ENCODE measurements at places on chromosomes 1 and 21.

GRCh38 chr1:10319750-10320149, 79.1 kb upstream of the PGD start:
- no peak for DNase-seq

GRCh38 chr1:184037849-184038591, 492 bp upstream of the COLGALT2 start:
- no peak for DNase-seq

GRCh38 chr1:165189011-165189410, 167.5 kb downstream of the LMX1A start:
- no peak for DNase-seq

GRCh38 chr1:243559575-243560162, 290.4 kb downstream of the AKT3 start:
- DNase-seq, result no peak

DNA sequence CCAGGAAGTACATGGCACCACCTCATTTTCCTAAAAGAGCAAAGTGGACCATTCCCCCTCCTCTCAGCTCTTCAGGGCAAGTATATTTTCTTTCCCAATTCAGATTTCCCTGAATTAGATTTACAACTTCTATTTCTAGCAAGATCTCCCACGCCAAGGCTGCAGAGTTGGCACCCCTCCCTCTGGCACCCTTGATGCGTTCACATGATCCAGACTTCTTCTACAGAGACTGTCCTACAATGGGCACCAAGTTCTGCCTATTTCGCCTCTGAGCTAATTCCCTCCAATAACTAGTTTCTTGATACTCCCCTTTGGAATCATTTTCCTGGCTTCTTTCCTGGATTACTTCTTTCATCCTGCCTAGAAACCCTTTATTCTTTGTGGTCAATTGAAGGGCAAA, 122.0 kb downstream of the CDC7 start:
- DNase-seq, result peak; percentile 80

- DNase-seq, result no peak
Measured at GRCh38 chr1:198662821-198663220, 24.0 kb downstream of the PTPRC start.

- DNase-seq, result no peak
Measured at GRCh38 chr1:227816750-227817446, 1.4 kb downstream of the PRSS38 start.

GRCh38 chr1:223514644-223515043, 121.4 kb downstream of the CCDC185 start:
- DNase-seq, result no peak

DNA sequence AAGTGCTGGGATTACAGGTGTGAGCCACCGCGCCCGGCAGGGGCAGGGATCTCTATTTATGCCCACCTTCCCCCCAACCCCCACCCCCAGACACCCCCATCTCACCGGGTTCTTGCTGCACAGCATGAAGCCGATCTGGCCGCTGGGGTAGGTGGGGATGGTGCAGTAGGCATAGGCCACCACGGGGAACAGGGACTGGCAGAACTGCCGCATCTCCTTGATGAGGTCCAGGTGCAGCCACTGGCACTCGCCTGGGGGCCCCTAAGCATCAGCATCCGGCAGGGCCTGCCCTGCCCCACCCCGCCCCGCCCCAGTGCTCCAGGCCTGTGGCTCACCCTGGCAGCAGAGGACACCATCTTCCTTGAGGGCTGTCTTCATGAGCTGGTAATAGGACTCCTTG, 4.1 kb downstream of the SRM start:
- no peak for DNase-seq

DNA sequence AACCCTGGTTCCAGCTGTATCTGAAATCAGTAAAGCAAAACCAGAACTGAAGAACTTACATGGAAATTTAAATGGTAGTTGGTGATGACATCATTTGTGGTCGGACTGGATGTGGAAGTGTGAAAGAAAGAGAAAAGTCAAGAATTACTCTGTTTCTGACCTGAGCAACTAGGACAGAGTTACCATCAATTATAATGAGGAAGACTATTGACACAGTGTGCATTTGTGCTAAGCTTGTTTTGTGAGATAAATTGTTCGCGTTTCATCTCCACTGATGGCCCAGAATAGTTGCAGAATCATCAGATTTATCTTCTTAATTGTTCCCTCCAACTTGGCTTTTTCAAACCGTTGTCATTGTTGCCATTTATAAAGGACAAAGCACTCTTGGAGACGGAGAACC, 410.6 kb upstream of the DEPDC1 start:
- DNase-seq, result no peak

DNA sequence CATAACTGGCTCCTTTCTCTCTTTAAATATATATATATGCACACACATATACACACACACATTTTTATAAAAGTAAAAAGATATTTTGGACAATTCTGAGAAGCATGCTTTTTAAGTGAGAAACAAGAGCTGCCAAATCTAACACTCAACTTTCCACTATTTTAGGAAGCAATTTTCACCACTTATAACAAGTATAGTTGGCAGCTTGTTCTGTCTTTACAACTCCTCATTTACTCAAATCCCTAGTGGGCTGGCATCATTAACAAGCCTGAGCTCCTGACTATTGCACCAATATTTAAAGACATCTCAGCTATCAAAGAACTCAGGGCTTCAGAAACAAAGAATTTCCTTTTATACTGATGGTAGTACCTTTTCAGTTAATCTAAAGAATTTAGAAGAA, 76.6 kb downstream of the RAB3GAP2 start:
- no peak for DNase-seq

DNA sequence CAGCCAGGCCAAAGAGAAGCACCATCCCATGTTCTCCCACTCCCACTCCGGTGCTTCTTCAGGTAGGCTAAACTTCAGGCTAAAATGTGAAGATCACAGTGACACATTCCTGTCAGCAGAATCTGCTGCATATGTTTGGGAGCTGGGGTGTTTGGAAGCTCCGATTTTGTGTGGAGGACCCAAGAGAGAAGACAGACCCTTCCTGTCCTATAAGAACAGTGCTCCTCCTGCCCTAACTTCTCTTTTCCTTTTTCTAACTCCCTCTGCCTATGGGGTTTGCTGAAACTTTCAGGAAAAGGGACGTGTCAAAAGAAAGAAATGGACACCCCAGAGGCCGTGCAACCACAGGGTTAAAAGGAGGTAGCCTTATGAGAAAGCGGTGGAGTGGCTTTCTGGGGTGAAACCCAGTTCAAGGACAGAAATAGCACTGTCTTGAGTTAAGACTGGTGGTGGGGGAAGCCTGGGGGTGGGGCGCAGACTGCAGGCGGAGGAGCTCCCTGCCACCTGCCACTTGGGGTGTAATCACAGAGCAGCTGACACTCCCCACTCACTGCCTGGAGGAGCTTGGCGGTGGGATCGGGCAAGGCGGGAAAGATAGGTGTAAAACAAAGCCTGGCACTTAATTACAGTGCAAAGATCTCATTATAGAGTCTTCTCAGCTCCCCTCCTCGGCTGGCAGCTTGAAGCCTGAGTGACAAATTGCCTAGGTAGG, 645 bp upstream of the TLR5 start:
- peak; percentile 54 for DNase-seq

DNA sequence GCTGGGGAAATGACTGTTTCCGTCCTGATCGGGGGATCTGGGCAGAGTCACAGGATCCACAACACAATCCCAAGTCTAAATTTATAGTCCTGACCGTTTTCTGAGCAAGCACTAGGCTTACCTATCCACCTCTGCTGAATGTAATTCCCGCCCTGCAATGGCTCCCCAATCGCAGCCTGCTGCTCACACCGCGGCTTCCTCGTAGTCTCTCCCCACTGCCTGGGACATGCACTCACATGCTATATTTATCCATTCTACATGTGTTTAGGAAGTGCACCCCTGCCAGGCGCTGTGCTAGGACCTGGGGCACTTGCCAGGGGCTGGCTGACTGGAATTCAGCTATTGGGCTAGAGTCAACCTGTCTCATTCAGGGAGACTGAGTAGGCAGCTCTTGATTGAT, 246.6 kb upstream of the CSF3R start:
- no peak for DNase-seq

- no peak for DNase-seq
Measured at GRCh38 chr1:34165422-34165921, 442 bp upstream of the CSMD2 start.

GRCh38 chr1:22239378-22239777, 96.5 kb upstream of the WNT4 start:
- DNase-seq, result no peak

- DNase-seq, result no peak
Measured at GRCh38 chr1:68278221-68278620, 45.9 kb upstream of the WLS start.

DNA sequence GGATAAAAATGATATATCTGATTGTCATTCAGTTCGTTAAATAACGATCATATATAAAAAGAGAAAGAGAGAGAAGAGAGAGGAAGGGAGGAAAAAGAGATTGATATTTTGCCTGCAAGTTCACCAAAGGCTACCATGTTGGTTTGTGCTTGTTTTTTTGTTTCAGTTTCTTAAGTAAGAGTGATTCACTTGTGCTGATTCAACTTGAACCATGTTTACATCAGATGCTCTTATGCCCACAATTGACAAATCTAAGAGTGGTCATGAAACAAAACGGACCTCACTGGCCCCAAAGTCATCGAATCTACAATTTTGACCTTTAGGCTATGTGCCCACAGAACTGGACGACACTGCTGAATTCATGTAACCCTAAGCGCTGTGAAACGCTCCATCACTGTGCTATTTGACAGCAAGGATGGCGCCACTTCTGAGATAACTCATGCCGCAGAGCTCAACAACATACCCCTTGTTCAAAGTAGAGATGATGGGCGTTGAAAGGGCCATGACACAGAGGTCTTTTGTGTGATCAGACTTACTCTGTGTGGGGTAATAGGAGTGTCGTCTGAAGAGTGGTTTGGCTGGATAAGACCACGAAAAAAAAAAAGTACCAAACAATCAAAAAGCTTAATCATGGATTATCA, 481.4 kb downstream of the SETD4 start:
- DNase-seq, result no peak

All from Right ventricle myocardium superior (tissue), 1 donor.